Stimulated activated CD8-positive, alpha-beta memory T cell treated with anti-CD3 and anti-CD28 coated beads, Interleukin-15, amount 100 ng/mL, for 24 hours (primary cell): ENCODE measurements at places on chromosomes 7 and 10.

- DNase-seq = no peak
Measured at GRCh38 chr7:20284771-20285143, 45.9 kb upstream of the ITGB8 start.

DNA sequence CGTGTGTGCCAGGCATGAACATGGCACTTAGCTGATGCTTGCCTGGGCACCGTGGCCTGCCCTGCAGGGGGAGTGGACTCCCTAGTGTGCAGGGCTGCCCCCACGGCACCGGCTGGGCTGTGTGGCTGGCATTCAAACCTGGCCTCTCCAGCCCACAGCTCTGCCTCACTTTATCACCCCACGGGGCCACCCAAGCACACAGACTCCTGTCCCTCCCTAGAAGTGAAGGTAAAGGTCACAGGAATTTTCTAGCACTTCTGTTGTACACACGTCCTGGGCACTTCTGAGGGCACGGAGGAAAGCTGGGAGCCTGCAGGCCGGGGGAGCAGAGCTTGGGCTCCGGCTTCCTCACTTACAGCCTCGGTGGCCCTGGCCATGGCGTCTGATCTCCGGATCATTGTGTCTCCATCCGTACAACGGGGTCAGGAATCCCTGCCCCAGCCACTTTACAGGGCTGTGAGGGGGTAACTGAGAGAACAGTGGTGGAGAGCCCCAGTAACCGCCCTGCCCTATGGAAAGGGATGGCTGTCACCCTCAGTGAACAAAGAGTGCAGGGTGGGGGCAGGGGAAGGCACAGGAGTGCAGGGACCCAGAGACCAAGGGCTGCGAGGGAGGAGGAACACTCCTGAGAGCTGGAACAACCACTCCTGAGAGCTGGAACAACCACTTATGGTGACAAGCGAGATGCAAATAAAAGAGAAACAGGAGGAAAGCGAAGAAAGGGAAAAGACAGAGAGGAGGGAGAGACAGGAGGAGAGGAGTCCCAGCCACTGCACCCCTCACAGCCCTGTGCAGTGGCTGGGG is 3.9 kb upstream of the PYROXD2 start:
- no peak for DNase-seq

DNA sequence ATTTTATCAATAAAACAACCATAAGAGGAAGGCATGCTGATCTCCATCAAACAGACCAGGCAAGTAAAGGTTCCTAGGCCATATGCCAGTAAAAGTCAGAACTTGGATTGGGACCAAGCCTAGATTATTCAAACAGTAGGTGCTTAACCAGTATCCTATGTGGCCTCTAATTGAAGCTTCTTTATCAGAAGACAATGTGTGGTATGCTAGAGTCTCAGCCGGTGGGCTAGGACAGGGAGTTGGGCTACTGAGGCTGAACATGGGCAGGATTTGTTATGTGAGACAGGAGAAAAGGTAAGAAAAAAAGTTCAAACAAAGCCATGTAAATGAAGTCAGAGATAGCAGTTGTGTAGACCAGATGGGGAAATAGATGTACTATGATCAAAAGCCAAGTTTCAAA is 413.7 kb upstream of the GHITM start:
- no peak for DNase-seq

GRCh38 chr10:52121688-52122087 is 192.4 kb upstream of the DKK1 start:
- no peak for DNase-seq

DNA sequence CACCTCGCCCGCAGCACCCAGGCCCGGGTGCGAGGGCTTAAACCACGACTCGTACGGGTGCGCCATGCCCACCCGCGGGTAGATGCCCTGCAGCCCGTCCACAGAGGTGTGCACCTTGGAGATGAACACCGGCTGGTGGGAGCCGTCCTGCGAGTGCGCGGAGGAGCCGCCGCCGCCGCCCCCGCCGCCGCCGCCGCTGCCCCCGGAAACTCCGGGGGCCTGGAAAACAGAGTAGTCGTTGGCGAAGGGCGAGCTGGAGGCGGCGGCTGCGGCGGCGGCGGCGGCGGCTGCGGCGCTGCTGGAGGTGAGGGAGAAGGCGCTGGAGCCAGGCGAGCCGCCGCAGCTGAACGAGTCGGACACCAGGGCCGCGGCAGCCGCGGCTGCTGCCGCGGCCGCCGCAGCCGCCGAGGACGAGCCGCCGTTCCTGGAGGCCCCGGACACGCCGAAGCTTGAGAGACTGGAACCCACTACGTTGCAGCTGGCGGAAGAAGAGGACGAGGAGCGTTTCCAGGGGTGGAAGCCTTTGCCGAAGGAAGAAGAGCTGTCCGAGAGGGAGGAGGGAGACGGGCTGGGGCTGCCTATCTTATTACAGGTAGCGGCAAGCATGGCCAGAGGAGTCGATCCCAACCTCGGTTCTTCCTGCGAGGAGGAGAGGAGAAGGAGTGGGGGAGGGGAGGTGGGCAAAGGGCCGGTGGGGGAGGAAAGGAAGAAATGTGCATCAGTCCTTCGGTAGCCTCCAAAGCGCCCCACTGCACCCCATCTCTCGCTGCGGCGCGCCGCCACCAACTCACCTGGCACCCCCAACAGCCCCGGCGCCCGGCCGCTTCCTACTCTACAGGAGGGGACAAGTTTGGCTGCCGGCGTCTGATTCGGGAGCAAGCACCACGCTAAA is 1.3 kb downstream of the SP8 start:
- no peak for DNase-seq

DNA sequence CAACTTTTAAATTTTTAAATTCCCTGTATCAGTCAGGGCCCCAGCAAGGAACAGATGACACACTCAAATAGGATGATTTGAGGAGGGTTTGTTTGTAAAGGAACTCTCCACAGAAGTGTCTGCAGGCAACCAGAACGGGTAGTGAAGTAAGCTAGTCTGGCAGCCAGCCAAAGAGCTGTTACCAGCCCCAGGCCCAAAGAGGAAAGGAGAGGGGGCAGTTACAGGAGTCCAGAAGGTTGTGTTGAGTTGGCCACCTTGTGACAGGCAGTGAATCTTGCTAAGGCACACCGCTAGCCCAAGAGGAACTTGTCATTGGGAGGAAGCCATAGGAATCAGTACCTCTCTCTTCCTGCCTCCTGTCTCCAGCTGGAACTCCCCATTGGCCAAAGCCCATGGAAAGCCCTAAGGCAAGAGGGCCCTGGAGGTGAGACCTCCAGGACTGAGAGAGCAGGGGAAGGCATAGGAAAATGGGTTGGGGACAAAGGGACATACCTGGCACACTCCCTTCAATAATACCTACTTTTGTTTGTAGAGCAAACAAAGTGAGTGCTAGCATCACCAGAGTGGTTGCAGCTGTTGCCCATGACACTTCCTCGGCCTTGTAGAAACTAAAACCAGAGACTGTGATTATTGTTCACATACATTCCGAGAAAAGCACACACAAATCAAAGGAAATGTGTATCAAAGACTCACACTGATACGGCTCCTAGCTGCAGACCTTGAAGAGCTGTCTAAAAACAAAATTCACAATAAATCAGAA is 25.4 kb upstream of the GATAD1 start:
- DNase-seq = no peak

- no peak for DNase-seq
Measured at GRCh38 chr10:87695074-87695473, 35.4 kb downstream of the PAPSS2 start.

DNA sequence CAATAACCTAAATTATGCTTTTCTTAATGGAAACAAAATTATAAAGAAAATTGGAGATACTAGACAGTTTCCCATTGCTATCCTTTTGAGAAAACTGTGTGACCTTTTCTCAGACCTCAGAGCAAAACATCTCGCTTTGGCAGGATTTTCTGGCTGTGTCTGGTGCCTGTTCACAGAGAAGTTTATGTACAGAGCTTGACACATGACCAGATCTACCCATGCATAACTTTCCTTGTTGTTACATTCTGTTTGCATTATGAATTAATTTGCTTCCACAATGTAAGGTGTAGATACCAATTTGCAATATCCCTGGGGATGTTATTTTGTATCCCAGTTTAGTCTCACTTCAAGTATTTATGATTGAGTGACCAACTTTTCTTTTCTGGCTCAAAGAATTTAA is 565.0 kb downstream of the XPNPEP1 start:
- DNase-seq = no peak

DNA sequence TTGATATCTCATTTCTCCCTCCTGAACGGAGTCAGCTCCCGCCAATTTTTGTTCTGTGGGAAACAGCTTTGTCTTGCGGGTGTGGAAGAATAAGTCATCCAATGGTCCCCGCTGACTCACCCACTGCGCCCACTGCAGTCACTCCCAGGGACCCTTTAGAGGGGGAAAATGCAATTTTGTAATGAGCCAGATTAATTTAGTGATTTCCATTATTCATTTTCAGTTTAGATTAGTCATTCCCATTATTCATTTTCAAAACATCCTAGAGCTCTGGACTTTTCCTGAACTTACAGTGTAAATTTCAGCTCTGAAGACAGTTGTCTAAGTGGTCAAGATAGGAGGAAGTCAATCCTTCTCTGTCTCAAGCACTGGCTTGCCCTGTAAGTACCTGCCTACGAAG is 154.9 kb upstream of the TMEM72 start:
- no peak for DNase-seq

GRCh38 chr10:13644866-13645265 is 58.1 kb downstream of the PRPF18 start:
- no peak for DNase-seq

GRCh38 chr7:77837275-77837674 is 38.7 kb downstream of the PHTF2 start:
- DNase-seq = no peak

DNA sequence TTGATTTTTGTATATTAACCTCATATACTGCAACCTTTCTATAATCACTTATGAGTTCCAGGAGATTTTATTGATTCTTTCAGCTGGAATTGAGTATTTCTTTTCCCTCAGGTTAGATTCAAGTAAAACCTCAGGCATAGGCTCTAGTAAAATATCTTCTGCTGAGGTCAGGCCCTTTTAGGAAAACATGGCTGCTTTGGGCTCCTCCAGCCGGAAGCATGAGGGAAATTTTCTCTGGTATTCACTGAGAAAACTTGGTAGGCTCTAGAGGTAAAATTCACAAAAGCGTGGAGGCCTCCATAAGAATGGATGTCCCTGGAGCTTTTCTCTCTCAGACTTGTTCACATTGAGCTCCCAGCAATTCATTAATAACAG is 56.7 kb downstream of the AKR1E2 start:
- DNase-seq = no peak

DNA sequence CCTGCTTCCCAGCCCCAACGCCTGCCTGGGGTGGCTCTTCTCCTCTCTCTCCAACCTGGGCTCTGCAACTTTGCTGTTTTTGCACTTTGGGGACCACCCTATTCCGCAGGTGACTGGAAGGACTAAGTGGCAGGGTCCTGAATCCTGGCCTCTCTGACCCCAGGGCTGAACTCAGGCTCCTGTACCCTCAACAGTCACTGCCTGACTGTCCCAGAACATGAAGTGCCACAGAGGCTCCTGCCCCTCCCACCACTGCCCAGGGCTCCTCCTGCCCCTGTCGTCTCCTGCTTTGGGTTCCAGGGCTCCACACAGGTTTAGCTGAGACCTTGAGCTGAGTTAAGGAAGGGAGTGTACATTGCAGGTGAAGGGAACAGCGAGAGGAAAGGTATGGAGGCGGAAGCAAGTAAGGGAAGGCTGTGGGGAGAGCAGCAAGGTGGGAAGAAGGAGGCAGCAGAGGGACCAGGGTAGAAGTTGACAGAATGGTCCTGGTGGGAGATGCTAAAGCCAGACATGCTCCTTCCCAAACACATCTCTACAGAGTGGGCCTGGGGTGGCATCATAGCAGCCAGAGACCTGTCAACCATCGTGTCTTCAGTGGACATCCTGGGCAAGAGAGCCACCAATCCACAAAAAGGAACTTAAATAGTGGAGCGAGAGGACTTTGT is 5.7 kb upstream of the GRID1 start:
- DNase-seq = no peak

- DNase-seq = no peak
Measured at GRCh38 chr10:42954766-42955492, 121.9 kb upstream of the RET start.

DNA sequence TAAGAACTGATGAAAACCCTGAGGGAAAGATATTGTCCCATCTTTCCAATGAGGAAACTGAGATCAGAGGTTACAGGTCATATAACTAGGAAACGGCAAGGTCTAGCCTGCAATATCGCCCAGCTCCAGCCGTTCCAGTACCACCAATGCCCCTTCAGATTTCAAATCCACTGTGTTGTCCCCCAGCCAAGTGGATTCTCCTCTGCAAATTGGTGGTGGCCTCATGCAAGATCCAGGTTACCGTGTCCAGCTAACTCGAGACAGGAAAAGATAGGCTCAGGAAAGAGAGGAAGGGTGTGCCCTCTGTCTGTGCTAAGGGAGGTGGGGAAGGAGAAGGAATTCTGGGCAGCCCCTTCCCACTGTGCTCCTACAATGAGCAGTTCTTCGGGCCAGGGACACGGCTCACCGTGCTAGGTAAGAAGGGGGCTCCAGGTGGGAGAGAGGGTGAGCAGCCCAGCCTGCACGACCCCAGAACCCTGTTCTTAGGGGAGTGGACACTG is 25.3 kb downstream of the PRSS2 start:
- no peak for DNase-seq

- DNase-seq = no peak
Measured at GRCh38 chr7:35905555-35905954, 104.7 kb downstream of the SEPTIN7 start.

DNA sequence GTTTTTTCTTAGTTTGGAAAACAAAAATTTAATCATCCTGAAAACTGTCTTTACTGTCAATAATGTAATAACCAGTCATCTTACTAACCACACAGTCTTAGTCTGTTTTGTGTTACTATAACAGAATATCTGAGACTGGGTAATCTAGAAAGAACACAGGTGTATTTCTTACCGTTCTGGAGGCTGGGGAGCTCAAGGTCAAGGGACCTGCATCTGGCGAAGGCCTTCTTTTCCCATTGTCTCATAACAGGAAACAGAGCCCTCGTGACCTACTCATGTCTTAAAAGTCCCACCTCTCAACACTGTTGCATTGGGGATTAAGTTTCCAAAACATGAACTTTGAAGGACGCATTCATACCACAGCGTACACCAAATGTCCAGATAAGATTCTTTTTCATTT is 932.3 kb downstream of the CNTNAP2 start:
- DNase-seq = no peak

DNA sequence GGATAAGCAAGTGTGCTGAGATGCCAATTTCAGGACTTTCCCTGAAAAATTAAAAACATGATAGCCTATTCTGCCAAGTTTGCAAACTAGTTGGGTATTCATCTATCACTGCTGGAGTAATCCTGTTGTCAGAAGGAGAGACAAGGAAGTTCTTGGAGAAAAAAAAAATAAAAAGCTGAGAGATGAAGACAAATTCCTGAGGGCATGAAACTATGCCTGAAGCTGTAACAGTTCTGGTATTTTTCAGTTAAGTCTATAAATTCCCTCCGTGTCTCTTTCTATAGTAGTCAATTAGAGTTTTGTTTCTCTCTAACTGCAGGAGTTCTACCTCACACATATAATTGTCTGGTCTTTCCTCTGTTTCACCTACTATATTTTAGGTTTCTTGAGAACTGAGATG is 95.7 kb downstream of the DGKB start:
- no peak for DNase-seq

GRCh38 chr10:89382757-89383156 is 4.9 kb downstream of the IFIT1B start:
- no peak for DNase-seq

GRCh38 chr7:133369130-133369529 is 116.3 kb downstream of the EXOC4 start:
- DNase-seq = no peak
